ENCODE measurements at places on chromosomes 13 and 19. TPM values are rescaled to one million over a fixed set of nuclear protein-coding genes. Genes with fewer than 3 reads are reported as not detected.

DNA sequence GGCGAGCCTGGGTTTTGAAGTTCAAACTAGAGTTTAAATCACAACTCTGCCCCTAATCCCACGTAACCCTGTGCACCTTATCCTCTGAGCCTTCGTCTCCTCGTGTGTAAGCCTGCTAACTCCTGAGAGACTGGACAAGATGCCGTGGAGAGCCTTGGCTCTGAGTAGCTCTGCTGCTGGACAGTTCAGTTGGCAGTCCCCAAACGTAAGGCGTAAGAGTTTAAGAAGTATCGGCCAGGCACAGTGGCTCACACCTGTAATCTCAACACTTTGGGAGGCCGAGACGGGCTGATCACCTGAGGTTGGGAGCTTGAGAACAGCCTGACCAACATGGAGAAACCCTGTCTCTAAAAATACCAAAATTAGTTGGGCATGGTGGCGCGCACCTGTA is 4.7 kb upstream of the CD79A start:
- no peak for DNase-seq

WDR87 gene
- total RNA-seq, result not detected

GRCh38 chr19:34838753-34839431 is 65.9 kb upstream of the ZNF599 start:
- no peak for DNase-seq

DNA sequence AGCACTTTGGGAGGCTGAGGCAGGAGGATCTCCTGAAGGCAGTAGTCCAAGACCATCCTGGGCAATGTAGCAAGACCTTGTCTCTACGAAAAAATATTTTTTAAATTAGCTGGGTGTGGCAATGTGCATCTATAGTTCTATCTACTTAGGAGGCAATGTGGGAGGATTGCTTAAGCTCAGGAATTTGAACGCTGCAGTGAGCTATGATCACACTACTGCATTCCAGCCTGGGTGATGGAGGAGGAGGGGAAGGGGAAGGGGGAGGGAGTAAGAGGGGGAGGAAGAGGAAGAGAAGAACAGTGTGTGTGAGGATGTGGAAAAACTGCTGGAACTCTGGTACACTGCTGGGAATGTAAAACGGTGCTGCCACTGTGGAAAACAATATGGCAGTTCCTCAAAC is 9.2 kb upstream of the CLIP3 start:
- DNase-seq, result peak; percentile 55

- no peak for DNase-seq
Measured at GRCh38 chr13:112175162-112176075, 108.5 kb downstream of the SOX1 start.

- peak; percentile 25 for DNase-seq
Measured at GRCh38 chr19:2477141-2477710, 1.3 kb downstream of the GADD45B start.

- DNase-seq, result no peak
Measured at GRCh38 chr19:9729162-9729561, 39.4 kb downstream of the ZNF846 start.

DNA sequence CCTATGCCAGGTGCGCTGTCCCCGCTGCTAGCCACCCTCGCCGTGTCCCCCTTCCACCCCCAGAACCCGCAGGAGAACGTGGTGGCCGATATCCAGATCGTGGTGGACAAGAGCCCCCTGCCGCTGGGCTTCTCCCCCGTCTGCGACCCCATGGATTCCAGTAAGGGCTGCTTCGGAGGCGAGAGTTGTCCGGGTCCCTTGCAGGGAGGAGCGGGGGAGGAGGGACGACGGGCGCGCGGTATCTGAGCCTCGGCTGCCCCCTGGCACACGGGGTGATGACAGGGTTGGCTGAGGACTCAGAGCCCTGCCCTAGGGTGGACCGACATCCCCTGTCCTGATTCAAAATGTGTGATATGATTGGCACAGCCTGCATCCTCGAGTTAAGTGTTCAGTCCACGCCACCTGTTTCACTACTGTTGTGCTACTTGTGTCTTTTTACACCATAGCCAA is 653 bp downstream of the MVB12A start:
- DNase-seq, result no peak

ZNF563 gene
- 2.3 TPM for total RNA-seq

PNMA8B gene
- total RNA-seq, result 0.05 TPM

SLAIN1 gene
- total RNA-seq, result not detected

TPRX2 gene
- not detected for total RNA-seq

GRCh38 chr13:95784161-95784899 is 107.4 kb downstream of the DNAJC3 start:
- DNase-seq, result peak; percentile 65

GRCh38 chr19:39602224-39602623 is at the start of gene LGALS13:
TSS of gene LGALS13 (plus strand) at chr19:39602524. CDS start at chr19:39602569, 45 bp downstream.
- no peak for DNase-seq

GRCh38 chr13:63625869-63626268 is 2210.2 kb upstream of the PCDH20 start:
- DNase-seq, result no peak

GRCh38 chr13:98571955-98572662 is 4.8 kb downstream of the STK24 start:
- DNase-seq, result peak; percentile 69

KASH5 gene
- not detected for total RNA-seq

DNA sequence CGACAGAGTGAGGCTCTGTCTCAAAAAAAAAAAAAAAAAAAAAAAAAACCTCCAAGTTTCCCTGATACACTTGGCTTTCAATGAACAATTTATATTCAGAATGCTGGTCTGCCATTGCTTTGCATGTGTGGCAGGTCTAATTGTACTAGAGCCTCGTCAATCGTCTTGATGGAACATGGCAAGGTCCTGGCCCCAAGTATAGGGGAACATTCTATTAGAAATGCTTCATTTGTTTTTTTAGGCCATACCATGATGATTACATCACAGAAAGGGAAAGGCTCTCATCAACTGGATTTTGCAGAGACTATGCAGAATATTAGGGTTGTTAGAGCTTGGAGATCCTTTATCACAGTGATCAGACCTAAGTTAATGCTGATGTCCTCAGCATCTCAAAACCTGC is 28.0 kb downstream of the SPRY2 start:
- peak; percentile 26 for DNase-seq

DNA sequence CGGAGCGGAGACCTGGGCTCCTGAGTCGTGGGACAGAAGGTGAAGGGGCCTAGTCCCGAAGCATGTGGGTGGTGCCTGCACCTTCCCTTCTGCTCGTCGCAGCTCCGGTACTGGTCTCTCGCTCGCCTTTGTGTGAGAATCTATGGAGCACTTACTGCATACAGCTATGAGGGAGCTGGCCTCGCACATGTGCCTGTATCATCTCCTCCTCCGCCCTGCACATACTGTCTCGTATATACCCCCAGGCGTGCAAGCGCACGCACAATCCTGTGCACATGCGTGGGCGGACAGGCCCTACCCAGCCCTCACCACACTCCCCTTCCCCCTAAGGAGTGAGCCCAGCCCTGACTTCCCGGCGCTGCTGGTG is 8.7 kb downstream of the PIK3R2 start:
- DNase-seq, result no peak

PTOV1 gene
- total RNA-seq, result 176 TPM

DNA sequence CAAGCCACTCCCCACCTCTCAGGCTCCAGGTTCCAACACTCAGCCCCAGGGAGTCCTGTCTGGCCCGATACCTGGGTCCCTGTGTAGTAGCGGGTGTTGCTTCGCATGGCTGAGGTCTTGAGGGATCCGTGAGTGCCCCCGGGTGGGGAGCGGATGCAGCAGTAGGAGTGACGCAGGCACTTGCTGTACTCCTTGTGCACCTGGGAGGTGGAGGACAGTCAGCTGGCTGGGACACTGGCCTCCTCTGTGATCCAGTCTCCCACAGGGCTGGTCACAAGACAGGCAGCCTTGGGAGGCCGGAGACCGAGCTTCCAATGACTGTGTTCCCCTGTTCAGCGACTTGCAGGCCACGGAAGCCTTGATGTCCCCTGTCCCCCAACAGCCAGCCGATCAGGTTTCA is 16.3 kb upstream of the ASF1B start:
- no peak for DNase-seq

DNA sequence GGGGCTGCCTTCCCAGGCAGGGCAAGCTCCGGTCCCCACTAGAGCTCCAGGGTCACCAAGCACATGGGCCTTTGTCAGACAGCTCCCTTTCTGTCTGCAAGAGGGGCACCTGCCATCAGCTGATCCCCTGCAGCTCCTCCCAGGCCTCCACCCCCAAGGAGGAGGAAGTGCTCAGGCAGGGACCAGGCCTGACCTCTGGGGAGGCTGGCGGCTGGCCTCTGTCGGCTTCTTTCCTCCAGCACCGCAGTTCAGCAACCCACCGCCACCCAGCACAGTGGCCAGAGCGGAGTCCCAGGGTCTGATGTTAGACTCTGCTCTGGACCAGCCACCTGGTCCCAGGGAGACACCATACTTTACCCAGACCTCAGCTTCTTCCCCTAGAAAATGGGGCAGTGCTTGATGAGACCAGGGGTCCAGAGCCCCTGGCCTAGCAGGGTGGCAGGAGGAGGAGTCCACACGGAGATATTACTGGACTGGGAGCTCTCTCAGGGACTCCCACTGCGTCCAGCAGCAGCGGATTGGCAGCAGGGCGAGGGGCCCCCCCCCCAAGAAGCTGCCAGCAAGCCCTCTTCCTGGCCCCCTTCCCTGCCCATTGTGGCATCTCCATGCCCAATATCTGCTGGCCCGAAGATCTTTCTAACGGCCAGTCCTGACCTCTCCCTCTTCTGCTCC is 24.1 kb downstream of the NKPD1 start:
- no peak for DNase-seq

GRCh38 chr19:16559780-16560276 is 12.4 kb downstream of the SLC35E1 start:
- no peak for DNase-seq

- DNase-seq, result no peak
Measured at GRCh38 chr13:49791711-49792549, 552 bp downstream of the KPNA3 start.

SYNGR4 gene
- not detected for total RNA-seq

OR7C1 gene
- not detected for total RNA-seq

SHISA7 gene
- total RNA-seq, result not detected

DNA sequence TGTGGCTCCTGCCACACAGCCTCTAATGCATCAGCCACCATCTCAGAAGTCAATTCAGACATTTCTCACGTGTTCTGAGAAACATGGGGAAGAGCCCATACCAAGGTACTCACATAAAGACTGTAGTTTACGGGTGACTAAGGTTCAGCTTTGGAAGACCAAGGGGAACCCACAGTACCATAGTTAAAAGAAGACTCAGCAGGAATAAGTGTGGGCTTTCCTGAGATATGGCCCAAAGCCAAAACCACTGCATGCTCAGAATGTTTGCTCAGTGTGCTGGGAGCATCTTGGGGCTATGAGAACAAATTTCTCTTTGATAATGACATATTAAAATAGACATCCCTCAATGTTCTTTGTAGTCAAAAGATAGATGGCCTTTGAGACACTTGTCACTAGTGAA is 283.8 kb downstream of the DCT start:
- peak; percentile 92 for DNase-seq

POGLUT2 gene
- total RNA-seq, result 26.8 TPM

DNA sequence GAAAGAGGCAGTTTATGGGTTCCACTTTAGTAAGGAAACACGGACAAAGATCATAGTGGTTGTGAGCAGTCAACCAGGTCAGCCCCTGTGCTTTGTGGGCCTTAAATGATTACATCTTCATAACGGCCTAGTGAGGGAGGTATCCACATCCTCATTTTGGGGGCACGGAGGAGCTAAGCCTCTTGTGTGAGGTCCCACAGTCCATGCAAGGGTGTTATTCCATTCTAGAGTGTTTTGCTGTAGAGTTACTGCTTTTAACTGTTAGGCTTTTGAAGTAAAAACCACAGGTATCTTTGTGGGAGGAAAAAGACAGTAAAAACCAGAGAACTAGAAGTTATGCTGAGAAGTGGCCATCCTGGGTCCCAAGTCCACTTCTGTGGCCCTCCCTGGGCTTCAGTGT is 4.0 kb downstream of the NOP53 start:
- no peak for DNase-seq

GRCh38 chr13:111893607-111894443 is 173.1 kb upstream of the SOX1 start:
- DNase-seq, result no peak

DCT gene
- total RNA-seq, result not detected

DNA sequence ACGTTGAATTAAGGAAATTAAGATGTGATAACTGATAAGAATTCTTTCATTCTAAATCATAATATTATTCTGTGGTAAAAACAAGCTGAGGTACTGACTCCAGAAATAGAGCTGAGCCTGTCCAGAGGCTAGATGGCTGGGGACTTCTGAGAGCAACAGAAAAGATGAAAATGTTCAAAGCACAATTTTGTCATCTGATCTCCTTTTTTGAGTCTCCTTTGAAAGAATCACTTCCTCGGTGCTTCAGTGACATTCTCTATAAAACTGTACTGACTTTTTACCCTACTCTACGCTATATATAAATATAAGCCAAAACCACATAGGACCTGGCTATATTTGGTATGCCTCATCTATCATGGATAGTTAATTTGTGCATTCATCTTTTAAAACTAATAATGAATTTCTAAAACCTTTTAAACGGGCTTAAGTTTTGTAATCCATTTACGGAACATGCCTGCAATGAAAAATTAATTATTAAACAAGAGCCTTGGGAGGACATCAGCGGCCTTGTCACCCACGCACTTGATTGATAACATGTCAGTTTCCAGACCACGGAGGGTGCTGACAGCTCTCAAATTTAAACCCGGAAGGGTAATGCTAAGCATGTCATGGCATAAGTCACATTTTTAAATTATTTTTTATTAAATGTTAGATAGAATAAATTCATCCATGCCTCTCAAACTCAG is 235.5 kb downstream of the PCDH9 start:
- DNase-seq, result no peak

ZIM2 gene
- total RNA-seq, result not detected

DNA sequence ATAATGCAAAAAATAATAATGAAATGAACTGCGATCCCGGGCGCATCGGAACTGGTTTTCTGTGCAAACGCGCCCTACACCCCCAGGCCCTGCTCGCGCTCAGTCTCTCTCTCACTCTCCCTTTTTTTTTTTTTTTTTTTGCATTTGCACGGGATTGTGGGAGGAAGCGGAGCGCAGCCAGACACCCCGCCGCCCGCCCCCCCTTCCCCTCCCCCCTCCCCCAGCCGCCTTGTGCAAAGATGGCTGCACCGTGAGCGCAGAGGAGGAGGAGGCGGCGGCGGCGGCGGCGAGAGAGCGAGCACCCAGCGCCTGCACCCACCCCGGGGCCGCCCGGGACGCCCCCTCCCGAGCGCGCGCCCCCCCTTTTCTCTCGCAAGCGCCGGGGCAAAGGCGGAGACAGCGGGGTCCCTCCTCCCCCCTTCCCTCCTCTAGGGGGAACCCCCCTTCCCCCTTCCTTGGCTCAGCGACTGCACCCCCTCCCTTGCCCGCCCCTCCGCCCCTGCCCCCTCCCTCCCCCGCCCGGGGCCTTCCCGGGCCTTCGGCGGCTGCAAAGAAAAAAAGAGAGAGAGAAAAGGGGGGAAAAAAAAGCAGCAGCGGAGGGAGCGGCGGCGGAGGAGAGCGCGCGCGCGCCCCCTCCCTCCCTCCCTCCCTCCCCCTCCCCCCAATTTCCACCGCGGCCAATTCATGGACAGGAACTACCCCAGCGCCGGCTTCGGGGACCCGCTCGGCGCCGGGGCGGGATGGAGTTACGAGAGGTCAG is at the start of gene PRR12:
TSS of gene PRR12 (plus strand) at position 212 of the 760 bp plus-strand sequence. CDS start at position 685, 473 bp downstream.
- peak; percentile 31 for DNase-seq

- no peak for DNase-seq
Measured at GRCh38 chr13:108176685-108177274, 38.6 kb downstream of the LIG4 start.

IRGC gene
- not detected for total RNA-seq

- peak; percentile 77 for DNase-seq
Measured at GRCh38 chr13:101529422-101529821, 76.9 kb downstream of the ITGBL1 start.

ZNF528 gene
- 11.6 TPM for total RNA-seq

All from HFFc6 (cell line).